ENCODE measurements at places on chromosomes 2 and 18.

GRCh38 chr18:58753976-58754375 lies 82.7 kb downstream of the MALT1 start:
- DNase-seq: no peak

DNA sequence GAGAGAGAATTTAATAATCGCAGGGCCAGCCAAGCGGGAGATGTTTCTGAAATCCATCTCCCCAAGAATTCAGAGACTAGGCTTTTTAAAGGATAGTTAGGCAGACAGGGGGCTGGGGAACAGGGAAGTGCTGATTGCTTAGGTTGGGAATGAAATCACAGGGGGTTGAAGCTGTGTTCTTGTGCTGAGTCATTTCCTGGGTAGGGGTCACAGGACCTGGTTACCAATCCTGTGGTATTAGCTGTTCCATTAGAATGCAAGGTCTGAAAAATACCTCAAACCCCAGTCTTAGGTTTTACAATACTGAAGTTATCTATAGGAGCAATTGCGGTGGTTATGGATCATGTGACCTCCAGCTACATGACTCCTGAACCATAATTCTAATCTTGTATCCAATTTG lies 4.6 kb downstream of the SP140 start:
- DNase-seq: no peak

DNA sequence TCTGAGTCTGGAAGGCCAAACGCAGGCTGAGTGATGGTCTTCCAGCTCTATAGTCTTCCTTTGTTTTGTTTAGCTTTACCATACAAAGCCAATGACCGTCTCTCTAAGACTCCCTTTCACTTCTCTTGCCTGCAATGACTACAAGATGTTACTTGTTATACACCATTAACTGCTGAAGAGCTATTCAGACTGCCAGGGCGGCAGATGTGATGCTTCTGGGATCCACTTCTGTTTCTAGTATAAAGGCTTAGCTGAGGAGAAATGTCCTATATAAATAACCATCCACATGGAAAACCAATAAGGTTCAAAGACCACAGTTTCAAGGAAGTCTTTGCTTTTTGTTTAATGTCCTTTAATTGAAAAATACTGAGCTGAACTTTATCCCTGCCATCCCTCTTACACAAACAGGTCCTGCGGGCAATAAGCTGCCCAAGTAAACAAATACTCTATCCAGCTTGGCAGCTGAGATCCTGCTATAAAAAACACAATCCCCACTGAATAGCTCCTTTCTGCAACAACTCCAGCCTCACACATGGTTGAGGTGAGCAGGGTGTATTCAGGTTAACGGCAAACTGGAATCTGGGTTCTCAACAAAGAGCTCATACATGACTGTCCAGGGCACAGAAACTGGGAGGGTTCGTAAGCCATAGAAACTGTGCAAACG lies 124.6 kb downstream of the VIT start:
- no peak for DNase-seq

- DNase-seq: no peak
Measured at GRCh38 chr2:218991674-218992168, 1.5 kb downstream of the CRYBA2 start.

- no peak for DNase-seq
Measured at GRCh38 chr2:209872675-209873074, 101.0 kb downstream of the UNC80 start.

- no peak for DNase-seq
Measured at GRCh38 chr2:61021228-61021660, 3.2 kb upstream of the PUS10 start.

DNA sequence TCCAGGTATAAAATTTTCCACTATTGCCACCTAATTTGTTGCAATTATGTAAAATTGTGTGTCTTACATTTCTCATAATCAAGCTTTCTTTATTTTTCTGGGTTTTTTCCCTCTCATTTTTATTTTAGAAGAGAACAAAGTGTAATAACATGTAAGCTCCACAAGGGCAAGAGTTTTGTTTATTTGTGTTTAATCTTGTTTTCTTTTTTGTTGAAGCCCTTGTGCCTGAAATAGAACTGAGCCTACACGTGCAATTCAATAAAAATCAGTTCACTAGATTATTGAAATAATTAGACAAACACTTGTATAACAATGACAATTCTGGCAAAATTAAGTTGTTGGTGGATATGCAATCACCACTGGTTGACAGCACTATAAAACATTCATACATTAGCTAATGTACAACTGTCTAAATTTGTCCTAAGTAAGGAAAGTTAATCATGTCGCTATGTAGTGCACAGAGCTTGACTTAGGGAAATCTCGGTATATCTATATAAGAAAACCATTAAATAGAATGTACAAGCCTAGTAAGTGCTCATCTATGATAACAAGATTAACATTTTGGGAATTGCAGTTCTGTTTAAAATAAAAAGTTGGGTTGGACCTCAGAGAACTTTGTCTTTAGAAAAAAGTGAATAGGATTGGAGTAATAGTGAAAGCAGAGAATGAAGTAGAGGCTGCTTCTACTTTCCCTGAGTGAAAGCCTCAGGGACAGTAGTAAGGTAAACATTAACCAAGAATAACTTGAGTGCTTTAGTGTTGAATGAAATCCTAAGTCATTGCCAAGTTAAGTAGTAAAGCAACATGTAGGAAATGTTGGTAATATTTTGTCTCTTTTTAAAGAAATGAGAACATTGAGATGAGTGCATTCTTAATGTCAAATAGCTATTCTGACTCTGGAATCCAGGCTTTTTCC lies 37.4 kb upstream of the NOL4 start:
- DNase-seq: no peak

DNA sequence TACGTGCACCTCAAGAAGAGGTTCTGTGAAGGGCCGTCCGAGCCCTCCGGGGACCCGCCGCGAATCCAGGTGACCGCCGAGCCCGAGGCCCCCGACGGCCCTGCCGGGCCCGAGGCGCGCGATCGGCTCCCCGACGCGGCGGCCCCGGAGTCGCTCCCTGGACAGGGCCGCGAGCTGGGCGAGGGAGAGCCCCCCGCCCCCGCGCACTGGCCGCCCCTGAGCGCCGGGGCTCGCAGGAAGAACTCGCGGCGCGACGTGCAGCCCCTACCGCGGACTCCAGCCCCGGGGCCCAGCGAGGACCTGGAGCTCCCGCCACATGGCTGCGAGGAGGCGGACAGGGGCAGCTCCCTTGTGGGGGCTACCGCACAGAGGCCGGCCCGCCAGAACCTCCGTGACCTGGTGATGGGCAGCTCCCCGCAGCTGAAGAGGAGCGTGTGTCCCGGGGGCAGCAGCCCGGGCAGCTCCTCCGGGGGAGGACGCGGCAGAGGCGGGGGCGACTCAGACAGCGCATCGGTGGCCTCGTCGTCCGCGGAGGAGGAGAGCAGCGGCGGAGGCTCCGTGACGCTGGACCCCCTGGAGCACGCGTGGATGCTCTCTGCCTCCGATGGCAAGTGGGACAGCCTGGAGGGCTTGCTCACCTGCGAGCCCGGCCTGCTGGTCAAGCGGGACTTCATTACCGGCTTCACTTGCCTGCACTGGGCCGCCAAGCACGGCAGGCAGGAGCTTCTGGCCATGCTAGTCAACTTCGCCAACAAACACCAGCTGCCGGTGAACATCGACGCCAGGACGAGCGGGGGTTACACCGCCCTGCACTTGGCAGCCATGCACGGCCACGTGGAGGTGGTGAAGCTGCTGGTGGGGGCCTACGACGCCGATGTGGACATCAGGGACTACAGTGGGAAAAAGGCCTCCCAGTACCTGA lies 812 bp downstream of the SOWAHC start:
- no peak for DNase-seq

GRCh38 chr2:8427211-8427610 lies 254.6 kb upstream of the ID2 start:
- DNase-seq: no peak

DNA sequence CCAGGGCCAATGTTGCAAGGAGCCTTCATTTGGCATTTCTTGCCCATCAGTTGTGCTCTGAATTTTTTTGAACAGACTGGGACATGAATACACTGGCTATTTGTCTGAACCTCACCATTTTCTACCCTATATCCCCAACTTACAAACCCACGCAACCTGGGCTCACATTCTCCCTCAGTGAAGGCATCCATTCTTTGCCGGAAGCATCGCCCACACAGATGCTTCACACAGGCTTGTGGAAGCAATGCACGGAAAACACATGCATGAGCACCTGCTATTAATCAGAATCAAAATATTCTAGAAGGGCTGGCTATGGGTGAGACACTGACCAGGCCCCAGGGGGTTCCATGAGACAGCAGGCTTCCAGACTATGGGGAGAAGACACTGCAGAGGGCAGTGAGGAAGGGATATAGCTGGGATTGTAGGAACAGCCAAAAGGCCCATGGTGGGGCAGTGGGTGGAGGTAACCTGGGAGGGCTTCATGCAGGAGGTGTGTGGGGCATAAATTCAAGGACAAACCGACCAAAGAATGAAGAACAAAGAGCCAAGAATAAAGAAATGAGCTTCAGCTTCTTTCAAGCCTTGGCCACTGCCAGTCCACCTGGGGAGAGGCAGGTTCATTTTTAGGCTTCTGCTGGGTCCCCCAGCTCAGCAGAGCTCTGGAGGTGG lies 261.5 kb downstream of the CELF4 start:
- no peak for DNase-seq

DNA sequence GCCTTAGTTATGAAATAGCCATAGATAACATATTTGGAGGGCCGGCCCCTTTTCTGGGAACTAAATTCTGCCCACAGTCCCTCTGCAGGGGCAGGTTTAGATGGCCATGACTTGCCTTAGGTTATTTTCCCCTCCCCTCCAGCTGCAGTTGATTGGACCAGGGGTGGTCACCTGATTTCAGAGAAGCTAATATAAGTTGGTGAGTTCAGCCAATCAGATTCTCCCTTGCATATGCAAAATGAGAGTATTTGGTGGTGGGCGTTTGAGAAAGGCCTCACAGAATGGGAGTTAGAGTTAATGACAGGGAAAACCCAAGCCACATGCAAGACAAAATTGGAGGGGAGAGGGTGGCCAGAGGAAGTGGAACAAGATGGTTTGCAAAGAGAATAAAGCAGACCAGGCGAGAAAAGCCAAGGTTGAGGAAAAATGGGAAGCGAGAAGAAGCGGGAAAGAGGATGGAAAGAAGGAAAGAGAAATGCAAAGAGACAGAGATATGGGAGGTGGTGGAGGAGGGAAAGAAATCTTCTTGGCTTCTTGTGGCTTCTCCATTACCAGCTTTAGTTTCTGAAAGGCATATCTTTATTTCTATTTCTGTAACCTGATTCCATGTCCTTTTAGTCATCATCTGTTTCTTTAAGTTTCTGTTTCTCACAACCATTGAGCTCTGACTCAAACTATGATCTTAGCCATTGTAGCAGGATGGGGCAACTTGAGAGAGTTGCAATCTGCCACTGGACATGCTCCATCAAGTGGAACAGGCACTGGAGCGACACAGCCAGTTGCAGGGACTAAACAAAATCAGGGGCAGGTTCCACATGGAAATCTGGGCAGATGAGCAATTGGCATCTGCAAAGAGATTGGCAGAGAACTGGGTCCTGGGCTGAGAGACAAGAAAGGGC lies 108.1 kb upstream of the SIX3 start:
- DNase-seq: no peak

- no peak for DNase-seq
Measured at GRCh38 chr2:13015532-13016320, 299.0 kb downstream of the TRIB2 start.

Measured in BJ (cell line).